Vagina (tissue), 2 donors: ENCODE measurements at places on chromosomes 11 and 22. TPM values are rescaled to one million over a fixed set of nuclear protein-coding genes. Genes with fewer than 3 reads are reported as not detected.

Gene KRTAP5-2
- not detected for total RNA-seq

DNA sequence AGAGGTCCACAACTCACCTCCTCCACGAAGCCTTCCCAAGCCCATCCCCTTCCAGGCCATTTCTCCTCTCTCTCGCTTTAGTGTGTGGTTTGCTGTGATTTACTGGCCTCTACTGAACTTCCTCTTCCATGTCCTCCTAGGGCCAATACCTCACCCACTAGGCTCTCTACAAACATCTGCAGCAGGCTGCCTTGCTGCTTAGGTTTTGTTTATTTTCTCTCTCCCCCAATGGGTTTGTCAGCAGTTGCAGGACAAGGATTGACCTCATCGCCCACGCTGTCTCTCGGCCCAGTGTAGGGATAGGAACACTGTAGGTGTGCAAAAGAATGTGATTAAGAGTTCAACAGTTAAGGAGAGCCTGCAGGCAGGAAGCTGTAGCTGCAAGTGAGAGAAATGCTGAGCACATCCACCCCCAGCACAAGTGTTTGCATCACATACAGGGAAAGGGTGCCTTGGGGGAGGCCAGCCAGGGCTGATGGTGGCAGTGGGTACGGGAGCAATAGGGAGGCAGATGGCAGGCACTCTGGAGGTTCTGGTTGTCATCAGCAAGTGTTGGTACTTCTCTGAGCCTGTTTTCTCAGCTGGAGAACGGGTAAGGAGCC lies 1.4 kb downstream of the PC start:
- no peak for DNase-seq

GRCh38 chr11:86081455-86081854 lies 12.6 kb upstream of the PICALM start:
- DNase-seq, result no peak

DNA sequence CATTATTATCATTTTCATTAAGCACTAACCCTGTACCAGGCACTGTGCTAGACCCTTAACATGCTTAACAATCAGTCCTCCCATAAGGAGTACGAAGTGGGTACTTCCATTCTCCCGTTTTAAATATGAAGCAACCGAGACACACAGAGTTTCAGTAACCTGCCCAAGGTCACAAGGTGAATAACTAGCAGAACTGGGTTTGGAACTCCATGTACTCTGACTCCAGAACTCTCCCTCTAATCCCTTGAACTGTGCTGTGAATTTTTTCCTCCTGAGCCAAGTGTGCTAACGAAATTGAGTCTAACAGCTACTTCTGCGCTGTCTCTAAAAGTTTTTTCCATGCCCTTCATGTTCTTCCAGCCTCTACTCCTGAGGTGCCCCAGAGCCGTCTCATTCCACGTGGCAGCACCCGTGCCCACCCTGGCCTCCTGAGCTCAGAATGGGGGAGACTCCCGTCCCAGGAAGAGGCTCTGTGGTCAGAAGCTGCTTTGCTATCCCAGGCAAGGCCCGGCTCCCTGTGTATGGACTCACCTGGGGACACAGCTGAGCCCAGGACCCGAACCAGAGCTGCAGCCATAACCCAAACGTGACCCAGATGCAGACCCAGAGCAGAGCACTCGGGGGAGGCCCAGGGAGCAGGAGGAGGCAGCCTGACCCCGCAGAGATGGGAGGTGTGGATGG lies 8.6 kb upstream of the TRIM29 start:
- DNase-seq, result no peak
